ENCODE measurements at places on chromosomes 12 and 14.

- peak; percentile 80 for DNase-seq
These were observed 8.7 kb upstream of the JDP2 start for GRCh38 chr14:75418850-75419768.

GRCh38 chr12:107684029-107684795 lies 1.4 kb upstream of the PWP1 start:
- DNase-seq, result no peak

DNA sequence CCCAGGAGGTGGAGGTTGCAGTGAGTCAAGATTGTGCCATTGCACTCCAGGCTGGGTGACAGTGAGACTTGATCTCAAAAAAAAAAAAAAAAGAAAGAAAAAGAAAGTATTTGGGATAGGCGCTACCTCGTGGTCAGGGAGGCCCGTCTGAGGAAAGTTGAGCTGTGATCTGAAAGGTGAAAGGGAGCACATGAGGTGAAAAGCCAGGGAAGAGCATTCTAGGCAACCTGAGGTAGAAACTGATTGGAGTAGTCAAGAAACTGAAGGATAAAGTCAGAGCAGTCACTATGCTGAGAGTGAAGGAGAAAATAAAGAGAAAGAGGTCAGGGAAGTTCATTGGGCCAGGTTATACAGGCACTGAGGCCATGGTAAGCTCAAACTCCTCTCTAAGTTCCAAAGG lies 7.7 kb downstream of the ANAPC5 start:
- DNase-seq, result no peak

DNA sequence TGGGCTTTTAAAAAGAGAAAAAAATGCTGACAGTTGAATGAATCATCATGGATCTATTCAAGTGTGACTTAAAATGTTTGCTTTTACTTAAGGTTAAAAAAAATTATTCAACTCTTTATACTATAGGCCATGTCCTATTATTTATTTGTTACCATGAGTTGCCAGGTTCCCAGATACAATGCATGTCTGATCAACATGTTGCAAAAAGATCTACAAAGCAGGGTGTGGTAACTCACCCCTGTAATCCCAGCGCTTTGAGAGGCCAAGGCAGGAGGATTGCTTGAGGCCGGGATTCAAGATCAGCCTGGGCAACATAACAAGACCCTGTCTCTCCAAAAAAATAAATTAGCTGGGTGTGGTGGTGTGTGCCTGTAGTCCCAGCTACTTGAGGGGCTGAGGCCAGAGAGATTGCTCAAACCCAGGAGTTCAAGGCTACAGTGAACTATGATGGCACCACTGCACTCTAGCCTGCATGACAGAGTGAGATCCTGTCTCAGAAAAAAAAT lies 460.8 kb downstream of the BCAT1 start:
- DNase-seq, result no peak

DNA sequence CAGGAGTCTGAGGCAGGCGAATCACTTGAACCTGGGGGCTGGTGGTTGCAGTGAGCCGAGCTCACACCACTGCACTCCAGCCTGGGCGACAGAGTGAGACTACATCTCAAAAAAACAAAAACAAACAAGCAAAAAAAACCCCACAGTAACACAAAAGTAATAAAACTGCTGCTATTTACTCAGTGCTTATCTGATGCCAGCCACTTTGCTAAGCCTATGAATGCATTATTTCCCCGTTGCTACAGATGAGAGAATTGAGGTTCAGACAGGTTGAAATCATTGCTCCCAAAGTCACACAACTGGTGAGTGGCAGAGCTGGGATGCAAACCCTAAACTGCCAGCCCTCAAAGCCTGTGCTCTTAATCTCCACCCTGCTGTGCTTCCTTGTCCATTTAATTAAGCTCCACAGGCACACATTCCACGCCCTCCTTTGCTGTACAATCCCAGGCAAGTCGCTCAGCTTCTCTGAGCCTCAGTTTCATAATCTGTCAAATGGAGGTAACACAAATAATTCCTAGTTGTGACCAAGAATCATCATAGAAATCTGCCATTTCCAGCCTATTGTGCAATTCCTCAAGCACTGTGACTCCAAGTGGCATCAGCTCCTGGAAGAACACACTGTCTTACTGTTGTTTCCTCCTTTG lies 5.7 kb upstream of the OAS3 start:
- peak; percentile 17 for DNase-seq

DNA sequence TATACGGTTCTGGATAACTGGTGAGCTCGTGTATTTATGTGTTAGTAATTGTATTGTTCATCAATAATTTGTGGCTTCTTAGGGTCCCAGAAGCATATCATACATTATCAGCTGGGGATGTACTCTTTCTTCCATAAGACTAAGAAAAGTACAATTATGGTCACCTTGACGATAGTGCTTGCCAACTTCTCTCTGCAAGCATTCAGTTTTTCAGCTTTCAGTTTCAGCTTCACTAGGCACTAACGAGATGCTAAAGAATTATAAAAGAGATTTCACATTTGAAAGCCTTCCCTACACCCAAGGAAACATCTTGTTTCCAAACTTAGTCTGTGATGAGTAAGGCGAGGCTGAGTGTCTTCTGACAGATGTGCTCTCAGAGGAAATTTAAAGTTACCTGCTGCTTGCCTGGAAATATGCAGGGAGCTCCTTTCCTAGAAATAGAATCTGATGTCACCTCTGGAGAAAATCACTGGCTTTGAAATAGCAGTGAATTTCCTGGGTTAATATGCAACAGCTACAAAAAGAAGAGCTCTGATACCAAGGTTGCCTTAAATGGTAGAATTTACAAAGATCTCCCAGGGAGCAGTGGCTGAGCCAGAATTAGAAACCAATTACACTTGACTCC lies 1419.9 kb upstream of the TMEM132C start:
- DNase-seq, result no peak

- DNase-seq, result no peak
These were observed 112.5 kb upstream of the MED13L start for GRCh38 chr12:116389990-116390389.

DNA sequence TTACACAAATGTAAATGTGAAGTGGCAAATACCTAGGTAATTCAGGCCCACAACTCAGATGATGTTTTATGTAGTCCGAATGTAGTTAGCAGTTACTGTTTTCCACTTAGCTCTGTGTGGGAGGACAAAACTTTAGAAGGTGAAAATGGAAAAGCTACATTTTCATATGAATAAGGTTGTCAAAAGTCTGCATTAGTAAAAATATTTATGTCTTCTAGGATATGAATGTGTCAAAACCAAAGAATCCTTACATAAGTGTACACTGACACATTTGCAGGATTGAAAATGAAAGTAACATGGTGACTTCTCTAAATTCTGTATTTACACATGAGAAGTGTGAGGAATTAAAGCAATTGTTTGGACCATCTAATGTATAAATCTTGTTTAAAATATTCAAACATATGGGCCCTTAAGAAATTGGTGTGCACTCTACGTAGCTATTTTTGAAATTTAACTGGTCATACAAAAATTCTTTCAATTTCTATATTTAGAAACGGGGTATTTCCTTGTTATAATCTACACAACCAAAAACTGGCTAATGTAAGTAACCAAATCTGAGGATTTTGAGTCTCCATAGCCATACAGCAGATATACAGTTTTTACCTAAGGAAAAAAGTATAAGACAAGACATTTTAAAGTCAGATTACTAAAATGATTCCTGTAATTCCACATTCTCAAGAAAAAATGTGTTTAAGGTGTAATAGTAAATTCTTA lies 5.4 kb downstream of the CDKN1B start:
- DNase-seq, result no peak

DNA sequence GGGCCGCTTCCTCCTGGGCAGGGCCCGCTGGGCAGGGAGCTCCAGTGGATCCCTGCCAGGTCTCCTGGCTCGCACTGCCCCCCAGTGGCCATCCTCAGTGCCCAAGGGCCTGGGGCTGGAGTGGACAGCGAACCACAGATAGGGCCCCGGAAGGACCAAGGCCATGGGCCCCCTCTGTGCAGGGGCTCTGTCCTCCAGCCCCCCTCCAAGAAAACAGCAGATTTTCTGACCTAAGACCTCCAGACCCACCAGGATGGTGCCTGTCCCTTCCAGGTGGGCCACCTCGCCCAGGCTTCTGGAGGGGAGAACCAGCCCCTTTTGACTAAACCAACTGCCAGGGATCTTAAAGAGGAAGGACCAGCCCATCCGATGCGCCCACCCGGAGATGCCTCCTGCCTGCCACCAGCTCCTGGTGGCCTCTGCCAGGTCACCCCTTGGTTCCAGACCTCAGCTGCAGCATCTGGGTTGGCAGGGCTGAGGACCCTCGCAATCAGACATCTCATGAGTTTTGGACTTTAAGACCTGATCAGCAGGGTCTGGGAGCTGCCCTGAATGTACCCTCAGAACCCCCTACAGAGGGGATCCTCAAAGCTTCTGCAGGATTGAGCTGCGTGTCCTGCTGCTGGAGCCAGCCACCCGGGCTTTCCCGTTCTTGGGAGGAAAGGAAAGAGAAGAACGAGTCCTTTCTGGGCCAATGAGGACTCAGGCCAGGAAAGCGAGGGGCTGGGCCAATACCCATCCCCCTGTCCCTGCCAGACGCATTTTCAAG lies 325.8 kb upstream of the DIO3 start:
- no peak for DNase-seq

DNA sequence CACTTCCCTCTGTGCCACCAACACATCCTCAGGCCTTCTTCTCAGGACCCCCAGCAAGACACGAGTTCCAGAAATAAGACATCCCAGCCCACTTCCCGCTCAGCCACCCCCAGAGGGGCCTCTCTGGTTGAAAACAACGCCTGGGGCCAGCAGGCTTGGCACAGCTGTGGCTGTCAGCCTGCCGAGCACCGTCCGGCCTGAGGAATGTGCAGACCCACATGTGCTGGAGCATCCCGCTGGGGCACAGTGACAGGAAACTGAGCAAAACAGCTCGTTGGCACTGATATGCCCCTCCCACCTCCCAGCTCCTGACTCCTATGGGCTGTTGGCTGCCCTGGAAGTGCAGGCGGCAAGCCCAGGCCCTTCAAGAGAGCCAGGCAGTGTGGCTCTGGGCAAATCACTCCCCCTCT lies 1.4 kb downstream of the SYNE3 start:
- DNase-seq, result no peak

DNA sequence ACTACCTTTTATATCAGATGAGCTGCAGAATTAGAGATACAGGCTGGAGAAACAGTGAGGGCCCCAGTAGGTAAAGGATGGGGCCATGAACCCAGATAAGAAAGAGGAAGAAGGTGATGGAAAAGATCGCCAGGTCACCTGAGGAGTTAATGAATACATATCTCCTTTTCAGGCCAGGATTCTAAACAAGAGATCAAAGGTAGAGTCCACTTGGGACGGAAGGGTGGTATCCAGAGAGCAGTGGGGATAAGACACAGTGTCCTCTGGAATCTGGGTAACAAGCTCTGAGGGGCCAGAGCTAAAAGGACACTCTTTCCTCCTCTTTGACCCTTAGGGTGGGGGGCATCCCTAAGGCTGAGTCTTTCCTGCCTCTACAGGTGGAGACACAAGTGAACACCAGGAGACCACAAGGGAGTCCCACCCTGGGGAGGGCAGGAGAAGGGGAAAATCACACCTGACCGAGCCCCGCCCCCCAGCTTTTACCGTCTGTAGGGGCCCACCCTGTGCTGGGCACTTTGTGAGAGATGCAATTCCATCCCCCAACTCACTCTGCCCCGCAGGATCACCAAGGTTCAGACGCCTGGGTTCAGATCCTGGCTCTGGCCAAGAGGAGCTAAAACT lies 27.3 kb downstream of the SERPINA1 start:
- DNase-seq, result no peak

DNA sequence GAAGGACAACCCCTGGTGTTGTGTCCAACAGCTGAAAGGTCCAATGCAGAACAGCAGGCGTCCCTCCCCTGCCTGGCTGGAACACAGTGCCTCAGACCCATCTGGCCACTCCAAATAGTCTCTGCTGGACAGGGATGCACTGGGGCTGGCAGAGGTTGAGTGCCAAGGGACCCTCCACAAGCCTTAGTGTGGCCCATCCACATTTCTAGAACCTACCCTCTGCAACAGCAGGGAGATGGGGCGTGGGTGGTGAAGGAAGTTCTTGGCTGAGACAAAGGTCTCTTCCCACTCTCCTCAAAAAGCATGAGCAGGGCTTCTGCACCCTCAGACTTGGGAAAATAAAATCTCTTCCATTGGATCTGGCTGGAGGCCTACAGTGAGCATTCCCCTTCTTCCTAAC lies 36.5 kb downstream of the LTBP2 start:
- DNase-seq, result no peak

DNA sequence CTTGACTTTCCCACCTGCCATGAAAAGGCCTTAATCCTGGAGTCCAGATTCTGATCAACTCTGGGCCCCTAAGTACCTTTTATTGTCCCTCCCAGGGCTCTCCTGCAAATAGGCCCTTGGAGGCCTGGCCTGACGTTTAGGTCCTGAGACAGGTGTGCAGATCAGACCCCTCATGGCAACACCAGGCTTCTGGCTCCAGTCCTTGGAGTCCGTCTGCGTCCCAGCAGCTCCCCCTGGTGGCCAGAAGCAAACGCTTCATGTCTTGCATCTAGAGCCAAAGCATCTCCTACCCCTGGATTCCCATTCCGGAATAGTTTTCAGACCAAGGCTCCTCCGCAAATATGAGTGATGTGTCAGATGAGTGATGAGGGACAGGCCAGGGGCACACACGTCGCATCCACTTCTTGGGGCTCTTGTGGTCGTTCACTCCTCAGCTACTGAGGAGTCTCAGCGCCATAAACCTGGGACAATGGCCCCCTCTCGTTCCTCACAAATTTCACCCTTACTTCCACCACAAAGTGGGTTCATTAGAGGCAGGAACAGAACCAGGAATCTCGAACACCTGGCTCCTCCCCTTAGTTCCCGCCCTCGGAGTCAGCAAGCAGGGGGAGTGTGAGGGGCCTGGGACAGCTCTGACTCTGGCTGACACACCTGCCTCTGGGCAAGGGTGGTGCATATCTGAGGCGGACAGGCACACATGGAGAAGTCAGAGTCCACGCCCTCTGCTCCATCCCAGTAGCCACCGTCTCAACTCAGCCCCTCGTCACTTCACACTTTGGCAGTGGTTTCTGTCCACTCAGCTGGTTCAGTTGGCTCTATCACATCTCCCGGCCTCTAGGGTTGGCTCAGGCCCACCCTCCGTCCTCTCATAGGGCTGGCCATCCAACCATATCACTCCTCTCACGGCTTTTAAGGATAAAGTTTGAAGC lies 77.9 kb upstream of the PWP1 start:
- no peak for DNase-seq

DNA sequence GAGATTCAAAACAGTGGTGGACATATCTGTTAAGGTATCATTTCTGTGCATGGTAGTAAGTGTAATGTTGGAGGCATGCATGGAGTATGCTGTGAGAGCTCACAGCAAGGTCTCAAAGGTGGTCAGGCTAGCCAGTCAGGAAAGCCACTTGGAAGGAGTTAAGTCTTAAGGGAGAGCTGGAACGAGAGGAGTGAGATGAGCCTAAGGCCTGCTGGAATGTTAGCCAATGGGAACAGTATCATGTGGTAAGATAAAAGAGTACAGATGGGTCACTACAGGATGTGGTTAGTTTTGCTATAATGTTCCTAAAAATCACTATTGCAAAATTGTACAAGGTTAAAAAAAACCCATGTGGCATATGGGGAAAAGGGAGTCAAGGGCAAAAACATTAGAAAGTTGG lies 311.7 kb upstream of the E2F7 start:
- DNase-seq, result no peak

DNA sequence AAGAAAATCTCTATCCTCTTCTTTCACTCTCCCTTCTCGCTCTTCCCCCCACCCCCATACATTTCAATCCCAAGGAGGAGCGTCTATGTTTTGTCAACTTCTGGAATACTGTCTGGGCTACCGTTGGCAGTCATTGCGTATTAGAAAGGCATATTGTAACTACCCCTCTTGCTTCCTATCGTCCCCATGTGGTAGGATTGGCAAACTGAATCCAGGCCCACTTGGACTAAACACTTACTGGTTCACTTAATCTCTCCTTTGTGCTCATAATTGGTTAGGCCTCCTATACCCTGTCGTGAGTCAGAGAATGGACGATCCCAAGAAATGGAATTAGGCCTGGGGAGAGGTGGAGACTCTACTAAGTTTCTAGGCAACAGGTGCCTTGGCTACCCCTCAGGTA lies 68.8 kb upstream of the SLC8A3 start:
- no peak for DNase-seq

Measured in iPS DF 19.7 (cell line).